ENCODE measurements at places on chromosomes 5 and 9. TPM values are rescaled to one million over a fixed set of nuclear protein-coding genes. Genes with fewer than 3 reads are reported as not detected.

GLRA1 gene
- total RNA-seq, result not detected

PCDHB5 gene
- total RNA-seq, result 0.32 TPM

TIGD6 gene
- 6.2 TPM for total RNA-seq

NIPAL4 gene
- not detected for total RNA-seq

RXRA gene
- 12.6 TPM for total RNA-seq

BARHL1 gene
- not detected for total RNA-seq

FCN1 gene
- 561 TPM for total RNA-seq

PLEKHG4B gene
- total RNA-seq, result not detected

FOXD4L4 gene
- total RNA-seq, result 0.27 TPM

GADD45G gene
- total RNA-seq, result 18.7 TPM

TSSK1B gene
- not detected for total RNA-seq

LECT2 gene
- total RNA-seq, result not detected

PGM5 gene
- 0.19 TPM for total RNA-seq

Data from naive thymus-derived CD4-positive, alpha-beta T cell (primary cell).